Upper lobe of right lung (tissue), 1 donor: ENCODE measurements at places on chromosomes 3 and 15.

- DNase-seq: no peak
Measured at GRCh38 chr3:141405591-141405990, 37.3 kb downstream of the ZBTB38 start.

DNA sequence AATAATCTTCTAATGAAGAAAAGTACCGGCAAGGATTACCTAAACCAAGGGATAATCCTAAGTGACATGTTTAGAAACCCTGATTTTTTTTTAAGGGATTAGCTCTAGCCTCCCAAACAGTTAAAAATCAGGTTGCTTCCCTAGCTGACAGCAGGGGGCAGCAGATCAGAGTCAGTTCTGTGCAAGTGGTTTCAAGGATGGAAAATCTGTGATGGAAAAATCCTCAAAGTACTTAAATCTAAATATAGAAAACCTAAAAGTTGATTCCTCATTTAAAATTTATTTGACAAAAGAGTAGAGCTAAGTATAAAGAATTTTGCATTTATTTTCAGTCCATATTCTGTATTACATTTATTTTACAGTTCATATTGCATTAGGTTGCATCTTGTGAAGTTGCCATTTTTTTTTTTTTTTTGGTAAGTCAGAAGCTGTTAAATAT is 107.6 kb downstream of the PEX5L start:
- no peak for DNase-seq

GRCh38 chr3:63135367-63135766 is 142.7 kb upstream of the SYNPR start:
- DNase-seq: no peak

- DNase-seq: no peak
Measured at GRCh38 chr3:188262913-188263683, 109.1 kb downstream of the LPP start.

DNA sequence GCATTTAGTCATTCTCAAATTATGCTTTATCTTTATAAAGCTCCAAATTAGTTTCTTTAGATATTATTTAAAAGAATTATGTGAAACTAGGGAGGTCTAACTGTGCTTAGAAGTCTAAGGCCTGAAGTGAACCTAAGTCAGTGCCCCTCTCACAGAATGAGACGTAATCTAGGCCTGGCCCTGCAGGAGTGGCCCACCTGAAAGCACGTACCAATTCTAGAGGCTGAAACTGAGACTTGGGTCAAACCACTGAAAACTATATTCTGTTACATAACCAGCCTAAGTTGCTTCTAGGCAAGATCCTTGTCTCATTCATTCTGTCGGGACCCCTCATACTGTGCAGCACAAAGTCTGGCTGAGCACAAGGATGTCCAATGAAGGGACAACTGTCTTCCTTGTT is 143.7 kb downstream of the ISL2 start:
- DNase-seq: no peak

DNA sequence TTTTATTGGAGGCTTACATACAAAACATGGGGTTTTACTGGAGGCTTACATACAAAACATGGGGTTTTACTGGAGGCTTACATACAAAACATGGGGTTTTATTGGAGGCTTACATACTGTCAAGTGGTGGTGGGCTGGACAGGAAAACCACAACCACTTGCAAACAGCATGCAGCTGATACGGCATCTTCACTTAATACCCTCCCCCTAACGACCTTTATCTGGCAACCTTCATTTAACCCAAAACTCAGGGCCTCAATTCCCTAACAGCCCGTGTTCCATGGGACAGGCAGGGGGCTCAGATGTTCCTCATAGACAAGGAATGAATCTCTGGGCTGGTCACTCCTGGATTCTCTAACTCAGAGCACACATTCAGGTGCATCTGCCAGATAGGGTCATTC is 137.1 kb downstream of the CD47 start:
- DNase-seq: no peak

DNA sequence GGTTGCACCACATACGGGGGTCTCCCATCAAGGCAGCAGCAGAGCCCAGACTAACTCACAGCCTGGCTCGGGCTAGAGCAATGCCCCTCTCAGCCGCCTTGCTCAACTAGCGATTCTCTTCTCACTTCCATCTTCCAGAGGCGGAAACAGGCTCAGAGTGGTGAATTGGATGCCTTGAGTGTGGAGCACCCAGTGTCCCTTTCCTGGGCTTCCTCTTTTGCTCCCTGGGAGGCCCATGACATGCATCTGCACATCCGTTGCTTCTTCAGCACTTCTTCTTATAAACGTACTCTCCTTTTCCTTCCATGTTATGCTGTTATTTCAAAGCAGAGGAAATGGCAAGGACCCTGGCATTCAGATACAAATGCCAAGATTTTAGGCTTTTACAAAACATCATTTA is 2.1 kb upstream of the IQSEC1 start:
- DNase-seq: no peak
